ENCODE measurements at places on chromosomes 13 and 19.

- no peak for DNase-seq
Measured at GRCh38 chr13:73167028-73167820, 108.4 kb downstream of the KLF5 start.

GRCh38 chr19:5395556-5395955 is 54.9 kb upstream of the PTPRS start:
- no peak for DNase-seq

DNA sequence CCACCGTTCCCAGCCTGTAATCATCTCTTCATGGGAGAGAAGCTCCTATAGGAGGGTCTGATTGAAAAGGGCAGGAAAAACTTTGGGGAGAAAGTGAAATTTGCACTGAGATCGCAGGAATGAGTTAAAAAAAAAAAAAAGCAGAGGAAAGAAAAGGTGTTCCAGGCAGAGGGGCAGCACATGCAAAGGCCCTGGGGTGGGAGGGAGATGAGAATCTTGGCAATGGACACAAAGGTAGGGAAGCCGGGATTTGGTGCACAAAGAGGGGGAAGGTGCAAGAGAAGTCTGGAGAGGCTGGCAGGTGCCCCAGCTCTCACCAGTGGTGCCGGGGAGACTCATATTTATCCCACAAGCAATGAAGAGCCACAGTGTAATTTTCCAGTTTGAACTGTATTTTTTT is 16.4 kb upstream of the GPR32 start:
- DNase-seq: no peak

DNA sequence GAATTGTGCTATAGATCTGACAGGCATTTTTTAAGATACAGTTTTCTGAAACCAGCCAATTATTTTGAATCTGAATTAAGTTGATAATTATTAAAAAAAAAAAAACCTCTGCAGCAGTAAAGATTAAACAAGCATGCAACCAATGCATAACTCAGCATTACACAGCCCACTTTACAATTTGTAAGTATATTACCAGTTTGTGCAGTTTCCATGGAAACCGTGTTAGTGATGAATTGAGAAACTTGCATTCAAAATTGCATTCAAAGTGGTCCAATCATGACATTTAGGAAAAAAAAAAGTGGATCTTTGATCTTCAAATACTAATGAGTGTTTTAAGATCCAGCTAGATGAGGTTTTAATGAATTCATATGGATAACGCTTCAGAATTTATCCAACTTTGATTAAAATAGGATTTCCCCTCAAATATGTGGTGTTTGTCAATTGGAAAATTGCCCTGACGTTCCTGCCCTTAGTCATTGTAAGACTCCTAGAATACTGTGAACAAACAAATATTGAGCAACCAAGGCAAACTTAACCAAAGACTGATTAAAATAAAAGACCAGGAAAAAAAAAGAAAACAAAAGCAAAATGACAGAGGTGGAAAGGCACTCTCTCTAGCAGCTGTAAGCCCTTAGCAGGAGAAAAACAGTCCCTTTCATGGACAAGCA is 314.8 kb upstream of the MAB21L1 start:
- DNase-seq: no peak

GRCh38 chr13:40984668-40985366 is 34.3 kb downstream of the ELF1 start:
- peak; percentile 28 for DNase-seq

- DNase-seq: no peak
Measured at GRCh38 chr19:39969681-39970424, 1.1 kb upstream of the PSMC4 start.

DNA sequence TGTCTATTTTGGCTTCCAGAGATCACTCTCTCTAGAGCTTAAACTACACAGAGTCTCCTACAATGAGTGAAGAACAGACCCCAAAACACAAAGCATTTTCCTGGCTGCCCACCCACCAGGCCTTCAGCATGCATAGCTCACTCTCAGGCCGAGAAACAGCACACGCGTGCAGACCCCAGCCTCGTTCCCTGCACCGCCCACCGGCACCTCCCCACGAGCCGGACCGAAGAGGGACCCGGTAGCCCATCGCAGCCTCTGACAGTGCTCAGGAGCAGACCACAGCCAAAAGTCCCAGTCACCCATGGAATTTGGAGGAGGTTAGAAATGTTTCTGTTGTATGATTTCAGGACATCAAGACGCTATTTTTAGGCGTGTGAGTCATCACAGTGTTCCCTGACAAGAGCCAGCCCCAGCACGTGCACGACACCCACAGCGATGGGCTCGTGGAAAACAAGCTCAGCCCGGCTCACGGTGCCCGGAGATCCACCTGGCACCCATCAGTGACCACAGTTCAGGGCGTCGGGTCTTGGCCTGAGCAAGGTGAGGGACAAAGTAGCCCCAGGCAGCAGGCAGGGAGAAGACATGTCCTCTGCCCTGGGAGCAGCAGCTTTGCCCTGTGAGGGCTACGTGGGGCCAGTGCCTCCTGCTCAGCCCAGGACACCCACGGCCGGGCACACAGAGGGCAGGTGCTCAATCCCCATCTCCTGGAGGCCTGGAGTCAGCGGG is 50.1 kb upstream of the SPACA7 start:
- no peak for DNase-seq

DNA sequence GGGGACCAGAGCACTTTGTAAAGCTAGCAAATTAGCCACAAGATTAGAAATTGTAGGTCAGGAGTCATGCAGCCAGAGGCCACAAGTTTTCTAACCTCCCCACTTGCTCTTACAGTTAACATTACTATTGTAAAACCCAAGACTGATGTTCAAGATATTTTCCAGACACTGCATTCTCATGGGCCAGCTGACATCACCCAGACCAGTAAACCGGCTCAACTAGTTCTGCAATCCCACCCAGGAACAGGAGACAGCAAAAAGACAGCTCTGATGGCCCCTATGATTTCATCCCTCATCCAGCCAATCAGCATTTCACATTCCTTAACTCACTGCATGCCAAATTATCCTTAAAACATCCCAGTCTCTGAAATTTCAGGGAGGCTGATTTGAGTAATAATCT is 178.5 kb downstream of the PRR20E start:
- no peak for DNase-seq

DNA sequence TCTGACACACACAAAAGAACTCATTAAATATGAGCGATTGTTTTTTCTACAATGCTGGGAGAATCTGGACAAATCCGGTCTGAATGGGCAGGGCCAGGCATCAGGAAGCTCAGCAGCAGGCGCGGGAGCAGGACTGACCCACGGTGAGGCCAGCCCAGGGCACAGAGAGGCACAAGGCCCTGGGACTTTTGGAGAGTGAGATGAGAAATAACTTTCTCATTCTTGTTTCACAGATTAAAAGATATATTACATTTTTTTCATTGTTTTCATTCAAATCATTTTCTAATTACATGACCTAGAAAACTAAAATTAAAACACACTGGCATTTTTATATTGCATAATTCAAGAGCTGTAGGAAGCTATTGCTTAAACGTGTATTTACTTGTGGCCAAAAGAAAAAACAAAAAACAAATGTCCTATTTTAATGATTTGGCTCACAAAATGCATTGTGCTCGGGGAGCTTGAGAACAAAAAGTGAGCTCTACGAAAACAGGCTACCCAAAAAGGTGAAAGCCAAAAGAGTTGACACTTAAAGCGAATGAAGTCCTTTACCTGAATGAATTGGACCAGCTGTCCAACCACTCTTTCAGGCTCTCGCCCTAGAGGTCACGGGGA is 133.1 kb downstream of the TNFRSF19 start:
- DNase-seq: no peak

GRCh38 chr19:39825093-39825463 is 8.9 kb downstream of the DYRK1B start:
- no peak for DNase-seq

DNA sequence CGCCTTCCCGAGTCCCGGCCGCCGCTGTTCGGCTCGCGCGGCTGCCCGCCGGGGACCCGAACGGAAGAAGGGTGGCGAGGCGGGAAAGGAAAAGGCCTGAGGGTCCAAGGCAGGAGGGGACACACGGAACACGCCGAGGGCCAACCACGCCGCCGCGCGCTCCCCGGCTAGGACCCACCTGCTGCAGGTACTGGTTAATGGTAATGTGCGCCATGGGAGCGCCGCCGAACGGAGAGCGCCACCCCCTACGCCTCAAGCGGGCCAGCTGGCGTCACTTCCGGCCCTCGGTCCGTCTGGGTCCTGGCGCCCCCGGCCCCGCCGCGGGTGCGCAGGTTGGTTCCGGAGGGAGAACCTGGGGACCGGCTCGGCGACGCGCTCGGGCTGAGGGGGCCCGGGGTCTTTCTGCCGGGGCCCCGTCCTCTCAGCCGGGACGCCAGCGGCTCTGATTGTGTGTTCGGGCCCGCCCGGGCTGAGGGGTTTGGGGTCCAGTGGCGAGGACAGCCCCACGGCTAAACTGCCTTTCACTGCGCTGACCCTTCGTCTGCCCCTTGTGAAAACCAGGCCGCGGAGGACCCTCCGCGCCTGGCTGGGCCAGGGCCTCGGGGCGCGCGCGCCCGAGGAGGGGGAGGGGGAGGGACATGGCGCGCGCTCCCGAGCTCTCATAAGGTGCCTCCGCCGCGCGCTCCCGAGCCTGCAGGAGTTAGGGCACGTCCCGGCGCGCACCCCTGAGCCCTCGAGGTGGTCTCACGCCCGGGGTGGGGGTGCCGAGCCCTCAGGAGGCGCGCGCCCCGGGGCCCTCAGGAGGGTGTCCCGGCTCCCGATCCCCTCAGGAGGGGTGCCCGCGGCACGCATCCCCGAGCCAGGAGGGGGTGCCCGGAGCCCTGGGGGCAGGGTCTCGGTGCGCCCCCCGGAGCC is at the start of gene PCID2:
PCID2 (minus strand) TSS at position 249 of the 915 bp plus-strand sequence; CDS start at position 214, 35 bp downstream.
- DNase-seq: peak; percentile 76

GRCh38 chr19:18789883-18790565 is 1.1 kb downstream of the COMP start:
- DNase-seq: no peak

DNA sequence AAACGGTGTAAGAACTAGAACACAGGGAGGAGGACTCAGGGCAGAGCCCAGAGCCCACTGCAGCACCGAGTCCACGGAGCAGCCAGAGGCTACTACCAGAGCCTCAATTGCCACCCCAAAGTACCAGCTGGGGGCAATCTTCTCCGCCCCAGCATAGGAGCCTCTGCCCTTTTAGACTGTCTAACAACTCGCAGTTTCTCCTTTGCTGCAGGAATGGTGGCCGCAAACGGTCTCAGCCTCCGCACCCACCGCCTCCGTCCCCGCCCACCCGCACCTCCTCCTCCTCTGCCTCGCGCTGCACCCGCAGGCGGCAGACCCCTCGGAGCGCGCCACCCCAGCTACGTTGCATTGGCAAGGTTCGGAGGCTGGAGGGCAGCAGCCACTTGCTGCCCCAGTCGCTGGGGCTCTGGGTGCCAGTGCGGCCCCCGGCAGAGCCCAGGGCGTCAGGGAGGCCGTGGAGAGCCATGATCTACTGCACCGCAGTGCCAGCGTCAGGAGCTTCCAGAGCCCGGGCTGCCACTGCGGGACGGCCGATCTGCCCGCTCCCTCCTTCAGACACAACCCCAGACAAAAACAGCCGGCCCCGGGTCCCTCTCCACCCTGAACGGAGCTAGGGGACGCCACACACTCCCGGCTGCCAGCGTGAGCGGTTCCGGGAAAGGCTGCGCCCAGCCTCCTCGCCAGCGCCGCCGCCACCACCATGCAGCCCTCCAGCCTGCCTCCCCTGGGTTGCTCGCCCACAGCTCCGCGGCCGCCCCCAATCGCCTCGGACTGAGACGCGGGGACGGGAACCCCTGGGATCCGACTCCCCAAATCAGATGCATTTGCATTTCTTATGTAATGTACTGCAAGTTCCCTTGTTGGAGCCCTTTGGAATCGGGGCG is 1.8 kb downstream of the FGF14 start:
- DNase-seq: no peak
